ENCODE measurements at places on chromosomes 4 and X. TPM values are rescaled to one million over a fixed set of nuclear protein-coding genes. Genes with fewer than 3 reads are reported as not detected.

DNA sequence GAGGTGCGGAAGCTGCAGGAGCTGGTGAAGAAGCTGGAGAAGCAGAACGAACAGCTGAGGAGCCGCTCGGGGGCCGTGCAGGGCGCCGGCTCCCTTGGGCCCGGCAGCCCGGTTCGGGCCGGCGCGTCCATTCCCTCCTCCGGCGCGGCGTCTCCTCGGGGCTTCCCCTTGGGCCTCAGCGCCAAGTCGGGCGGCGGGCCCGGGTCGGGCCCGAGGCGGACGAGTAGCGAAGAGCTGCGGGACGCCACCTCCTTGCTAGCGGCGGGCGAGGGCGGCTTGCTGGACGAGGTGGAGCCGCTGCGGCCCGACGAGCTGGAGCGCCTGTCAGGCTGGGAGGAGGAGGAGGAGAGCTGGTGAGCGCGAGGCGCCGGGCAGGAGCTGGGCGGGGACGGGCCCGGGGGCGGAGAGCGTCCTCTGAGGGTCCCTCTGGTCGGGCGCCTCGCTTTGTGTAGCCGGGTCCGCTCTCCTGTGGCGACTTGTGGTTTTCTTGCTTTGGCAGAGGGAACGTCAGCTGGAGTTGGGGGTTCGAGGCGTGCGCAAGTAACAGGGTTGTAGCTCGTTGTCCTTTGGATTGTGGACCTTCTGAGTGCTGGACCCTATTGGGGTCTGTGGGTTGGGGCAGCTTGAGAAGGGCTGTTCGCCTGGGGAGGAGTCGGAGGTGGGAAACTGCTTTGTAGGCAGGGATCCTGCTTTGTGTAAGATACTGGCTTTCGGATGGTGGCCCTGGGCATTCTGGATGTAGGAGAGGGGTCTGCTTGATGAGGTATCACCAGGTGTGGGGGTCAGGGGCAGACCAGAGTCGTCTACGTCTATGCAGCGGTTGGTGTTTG is 662 bp downstream of the SLAIN2 start:
- DNase-seq, result peak; percentile 68

- DNase-seq, result no peak
Measured at GRCh38 chrX:386239-386767, 404 bp downstream of the PPP2R3B start.

DNA sequence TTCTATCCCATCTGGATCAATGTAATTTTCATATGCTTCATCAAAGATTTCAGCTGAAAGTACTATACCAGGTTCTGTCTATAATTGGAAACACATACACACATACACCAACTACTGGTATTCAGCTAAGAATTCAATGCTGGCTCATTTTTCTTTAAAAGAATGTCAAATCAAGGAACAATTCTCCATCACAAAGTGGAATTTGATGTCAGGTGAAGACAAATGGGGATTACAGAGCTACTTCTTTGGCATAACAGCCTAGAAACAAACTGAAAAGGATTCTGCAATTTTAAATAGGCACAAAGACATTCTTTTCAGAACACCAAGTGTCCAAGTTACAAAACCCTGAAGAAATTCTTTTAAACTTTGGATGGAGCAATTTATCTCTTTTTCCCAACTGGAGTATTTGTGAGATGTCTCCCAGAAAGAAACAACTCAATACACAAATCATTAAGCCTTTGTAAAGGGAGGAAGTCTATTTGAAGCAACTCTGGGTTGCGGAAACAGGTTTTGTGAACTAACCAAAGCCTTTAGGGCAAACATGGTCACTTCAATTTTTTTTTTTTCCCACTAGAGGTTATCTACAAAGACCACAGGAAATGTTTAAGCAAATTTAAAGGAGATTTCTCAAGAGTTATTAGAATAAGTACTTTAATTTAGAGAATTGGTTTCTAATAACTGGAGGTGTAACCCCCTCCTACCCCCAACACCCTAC is 1.9 kb upstream of the FAM9C start:
- DNase-seq, result no peak

Gene GPR173
- total RNA-seq, result 2.8 TPM

Gene PCSK1N
- total RNA-seq, result 9.8 TPM

Gene LNX1
- 5.9 TPM for total RNA-seq

Measured in left cardiac atrium (tissue), 4 donors.